ENCODE measurements at places on chromosomes 11 and 22.
A peak's percentile ranks its signal among the peaks of the same experiment; 100 is the strongest.

DNA sequence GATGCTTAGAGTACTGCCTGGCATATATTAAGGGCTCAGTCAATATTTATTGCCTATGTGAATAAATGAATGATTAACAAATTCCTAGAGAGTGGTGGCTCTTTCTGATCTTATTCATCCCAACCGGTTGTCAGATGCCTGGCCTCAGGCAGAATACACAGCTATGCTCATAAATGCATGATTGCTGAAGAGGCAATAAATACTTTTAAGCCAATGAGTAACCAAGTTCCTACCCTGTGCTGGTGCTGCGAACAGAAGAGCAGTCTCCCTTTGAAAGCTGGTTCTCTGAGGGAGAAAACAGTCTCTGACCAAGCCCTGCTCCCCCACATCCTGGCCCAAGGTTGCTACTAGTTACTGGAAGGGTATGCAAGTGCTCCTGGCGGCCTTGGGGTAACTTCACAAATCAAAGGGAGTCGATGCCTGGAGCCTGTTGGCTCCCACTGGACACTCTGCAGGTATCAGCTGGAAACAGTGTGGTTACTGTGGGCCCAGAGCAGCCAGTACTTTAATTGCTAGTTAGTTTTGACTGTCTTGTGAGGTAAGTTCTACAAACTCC is 2.8 kb downstream of the USH1C start:
- DNase-seq = no peak

- no peak for DNase-seq
These were observed 113.1 kb downstream of the ETS1 start for GRCh38 chr11:128474036-128474874.

DNA sequence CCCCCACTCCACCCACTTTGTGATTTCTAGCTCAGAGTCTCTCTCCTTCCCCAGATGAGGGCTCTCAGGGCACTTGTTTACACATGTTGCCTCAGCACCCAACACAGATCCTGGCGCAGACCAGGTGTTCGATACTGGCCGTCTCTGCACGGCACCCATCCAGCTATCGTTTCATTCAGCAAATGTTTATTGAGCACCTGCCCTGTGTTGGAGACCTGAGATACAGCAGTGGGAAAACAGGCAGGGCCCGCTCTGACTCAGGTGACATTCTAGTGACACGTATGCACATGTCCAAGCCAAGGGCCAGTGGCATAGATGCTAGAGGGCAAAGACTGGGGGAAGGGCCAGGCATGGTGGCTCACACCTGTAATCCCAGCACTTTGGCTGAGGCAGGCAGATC is 71.9 kb downstream of the NFAM1 start:
- no peak for DNase-seq

DNA sequence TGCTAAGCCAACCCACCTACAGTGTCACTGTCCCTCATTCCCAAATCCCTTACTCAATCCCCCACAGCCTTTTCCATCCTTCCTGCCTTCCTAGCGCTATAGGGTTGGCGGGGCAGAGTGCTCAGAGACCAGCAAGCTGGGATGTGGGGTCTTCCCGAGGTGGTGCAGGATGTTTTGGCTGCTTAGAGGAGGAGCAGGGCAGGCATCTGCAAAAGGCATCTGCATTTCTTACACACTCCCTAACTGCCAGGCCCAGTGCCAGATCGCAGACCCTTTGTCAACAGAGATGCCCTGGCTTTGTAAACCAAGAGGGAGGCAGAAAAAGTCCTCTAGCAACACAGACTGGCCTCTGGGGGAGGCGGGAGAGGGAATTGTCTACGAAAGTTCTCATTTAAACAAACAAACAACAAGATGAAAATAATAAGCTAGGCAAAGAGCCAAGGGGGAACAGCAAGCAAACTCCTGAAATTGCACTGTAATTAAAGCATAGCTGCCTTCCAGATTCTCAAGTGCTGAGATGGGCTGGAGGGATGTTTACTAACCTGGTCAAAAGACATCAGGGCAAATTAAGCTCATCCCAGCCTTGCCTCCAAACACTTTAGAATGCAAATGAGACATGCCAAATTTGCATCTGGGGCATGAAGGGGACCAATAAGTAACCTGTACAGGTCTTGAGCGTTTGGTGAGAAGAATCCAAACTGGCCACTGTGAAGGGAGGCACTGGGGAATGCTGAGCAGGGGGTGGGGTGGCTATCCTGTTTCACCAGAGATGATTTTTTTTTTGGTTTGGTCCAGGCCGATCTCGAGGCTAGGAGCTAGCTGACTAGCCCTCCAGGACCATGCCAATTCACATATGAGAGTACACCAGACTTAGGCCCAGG is 38.1 kb upstream of the ADA2 start:
- no peak for DNase-seq

DNA sequence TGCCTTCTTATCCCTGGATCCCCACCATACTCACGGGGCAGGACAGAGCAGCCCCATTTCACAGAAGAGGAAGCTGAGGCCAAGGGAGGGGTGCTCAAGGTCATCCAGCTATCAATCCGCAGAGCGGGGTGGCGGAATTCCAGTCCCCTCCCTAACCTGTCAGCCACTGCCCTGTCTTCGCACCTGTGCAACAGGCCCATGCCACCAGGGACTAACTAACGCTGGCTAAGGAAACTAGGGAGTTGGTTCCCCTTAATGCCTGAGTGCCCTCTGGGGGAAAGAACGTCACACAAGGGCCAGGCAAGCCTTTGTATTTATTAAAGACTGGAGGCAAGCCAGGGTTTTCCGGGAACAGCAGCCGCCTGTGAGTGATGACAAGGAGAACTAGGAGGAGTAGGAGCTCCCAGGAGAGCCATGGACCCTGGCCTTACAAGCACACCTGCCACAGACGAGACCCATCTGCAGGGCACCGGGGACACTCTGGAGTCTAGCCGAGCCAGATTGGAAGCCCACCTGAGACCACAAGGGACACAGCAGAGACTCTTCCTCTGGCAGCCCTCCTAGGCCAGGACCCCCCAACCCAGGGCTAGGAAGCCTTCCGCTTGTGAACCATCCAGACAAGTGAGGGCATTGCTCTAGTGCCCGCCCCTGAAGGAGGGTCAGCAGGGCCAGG is 64.4 kb downstream of the MYH9 start:
- no peak for DNase-seq

- DNase-seq = peak; percentile 71
These were observed 4.9 kb upstream of the CELSR1 start for GRCh38 chr22:46542011-46542985.

- DNase-seq = no peak
These were observed 29.7 kb upstream of the PRODH start for GRCh38 chr22:18965526-18966421.

- DNase-seq = peak; percentile 44
These were observed 4.4 kb downstream of the TMEM258 start for GRCh38 chr11:61787928-61788491.

DNA sequence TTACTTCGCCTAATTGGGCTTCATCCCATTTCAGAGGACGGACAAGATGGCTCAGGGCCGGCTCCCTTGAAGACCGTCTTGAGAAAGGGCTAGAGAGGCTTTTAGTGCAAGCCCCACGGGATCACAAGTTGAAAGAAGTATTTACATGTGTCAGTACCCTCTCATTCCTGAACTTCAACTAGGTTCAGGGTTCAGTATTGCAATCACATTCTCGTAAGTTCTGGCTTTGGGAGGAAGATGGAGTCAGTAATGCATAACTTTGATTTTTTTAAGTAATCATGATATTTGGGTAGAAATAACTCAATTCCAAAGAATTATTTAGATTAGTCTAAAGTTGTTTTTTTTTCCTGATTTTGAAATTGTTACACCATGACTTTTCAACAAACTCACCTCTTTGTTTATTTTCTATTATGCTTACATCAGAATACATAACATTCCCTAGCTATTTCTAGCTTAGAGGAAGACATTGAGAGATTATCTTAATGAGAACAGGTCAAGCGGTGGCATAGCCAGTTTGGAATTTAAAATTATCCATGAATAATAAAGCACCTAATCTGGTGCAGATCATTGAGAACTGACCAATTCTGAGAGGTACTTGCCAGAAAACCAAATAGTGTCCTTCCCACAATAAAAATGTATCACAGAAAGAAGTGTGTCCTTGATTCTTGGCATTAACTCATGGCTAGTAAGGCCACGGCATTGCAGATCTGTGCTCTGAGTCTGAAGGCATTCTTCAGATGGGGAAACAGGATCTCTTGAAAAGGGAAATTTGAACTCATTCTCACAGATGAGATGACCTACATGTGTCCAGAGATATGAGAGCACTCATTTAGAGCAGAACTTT is 92.1 kb upstream of the BLID start:
- DNase-seq = no peak

GRCh38 chr11:35968386-35969088 is 24.7 kb downstream of the LDLRAD3 start:
- DNase-seq = no peak

- DNase-seq = peak; percentile 46
These were observed 469 bp upstream of the OSBP2 start for GRCh38 chr22:30694171-30694639.

- peak; percentile 22 for DNase-seq
These were observed 4.0 kb upstream of the L3MBTL2 start for GRCh38 chr22:41201141-41201540.

DNA sequence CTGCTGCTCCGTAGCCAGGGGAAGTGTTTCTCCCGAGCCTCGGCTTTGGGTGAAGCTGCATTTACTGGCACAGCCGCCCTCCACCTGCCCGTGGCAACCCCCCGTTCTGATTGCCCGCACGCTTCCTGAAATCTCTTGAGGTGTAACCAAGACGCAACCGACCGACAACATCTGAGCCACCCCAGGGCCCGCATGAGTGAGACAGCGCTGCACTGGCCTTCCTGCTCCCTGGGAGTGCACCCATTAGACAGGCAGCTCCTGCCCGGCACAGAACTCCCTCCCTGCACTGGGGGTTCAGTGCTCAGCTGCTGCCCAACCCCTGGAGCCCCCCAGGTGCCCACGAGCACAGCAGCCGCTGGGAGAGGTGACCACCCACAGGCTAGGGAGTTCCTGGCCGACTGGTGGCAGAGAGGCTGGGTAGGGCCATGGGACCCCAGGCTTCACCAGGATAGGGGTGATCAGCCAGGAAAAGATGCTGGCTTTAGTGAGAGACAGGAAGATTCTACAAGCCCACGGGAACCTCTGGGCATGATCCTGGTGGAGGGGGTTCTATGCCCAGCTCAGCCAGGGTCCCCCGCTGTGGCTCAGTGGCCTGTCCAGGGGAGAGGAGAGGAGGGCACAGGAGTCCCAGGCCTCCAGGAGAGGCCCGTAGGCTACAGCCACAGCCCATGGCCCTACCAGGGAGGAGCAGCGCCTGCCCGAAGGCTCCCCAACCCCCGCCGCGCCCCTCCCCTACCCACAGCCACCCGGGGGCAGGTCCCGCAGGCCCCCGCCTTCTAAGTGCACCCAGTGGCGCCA is 14.6 kb downstream of the PLXNB2 start:
- DNase-seq = no peak

DNA sequence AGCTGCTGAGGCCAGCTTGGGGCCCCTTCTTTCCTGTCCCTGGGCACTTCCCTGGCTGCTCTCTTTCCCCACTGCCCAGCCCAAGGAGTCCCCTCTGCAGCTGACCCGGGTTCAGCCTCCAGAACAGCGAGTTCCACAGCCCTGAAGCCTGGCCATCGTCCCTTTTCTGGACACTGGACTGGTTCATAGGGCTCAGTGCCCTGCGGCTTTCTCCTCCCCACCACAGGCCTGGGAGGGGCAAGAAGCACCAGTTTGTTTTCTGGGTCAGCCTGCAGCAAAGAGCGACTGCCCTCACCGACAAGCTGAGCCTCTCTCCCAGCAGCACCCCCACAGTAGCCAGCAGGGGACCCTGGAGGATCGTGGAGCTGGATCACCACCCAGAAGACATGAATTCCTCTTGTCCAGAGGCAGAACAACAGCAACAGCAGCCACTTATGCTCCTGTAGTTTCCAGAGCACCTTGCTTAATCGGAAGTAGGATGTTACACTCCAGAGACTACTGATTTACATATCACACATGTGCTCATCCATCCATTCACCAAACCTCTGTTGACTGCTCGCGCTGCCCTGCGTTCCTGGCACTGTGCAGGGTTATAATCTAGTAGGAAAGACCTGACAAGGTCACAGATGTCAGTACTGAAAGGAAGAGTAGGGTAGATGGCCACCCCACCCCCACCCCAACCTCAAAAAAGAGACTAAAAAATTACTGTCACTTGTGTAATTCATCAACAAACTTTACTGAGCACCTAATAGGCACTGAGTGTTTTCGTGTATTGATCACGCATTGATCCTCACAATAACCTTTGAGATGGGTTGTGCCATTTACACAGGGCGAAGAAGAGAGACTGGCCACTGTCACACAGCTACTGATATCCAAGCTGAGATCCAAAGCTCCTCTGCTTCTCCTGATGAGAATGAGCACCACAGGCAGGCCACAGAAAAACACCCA is 13.0 kb upstream of the CXCR5 start:
- DNase-seq = peak; percentile 67

DNA sequence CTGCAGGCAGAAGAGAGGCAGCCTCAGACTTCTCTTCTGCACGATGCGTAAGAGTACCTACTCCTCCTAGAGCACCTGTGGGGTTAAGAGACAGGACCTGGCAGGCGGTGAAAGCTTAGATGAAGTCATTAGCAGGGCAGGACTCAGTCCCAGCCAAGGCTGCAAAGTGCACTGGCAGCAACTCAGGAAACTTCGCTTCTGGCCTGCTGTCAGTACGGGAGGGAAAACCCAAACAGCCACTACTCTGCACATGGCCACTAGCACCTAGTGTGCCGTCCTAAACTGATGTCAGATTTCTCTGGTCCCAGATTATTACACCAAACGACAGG is 8.8 kb upstream of the KLHL35 start:
- DNase-seq = no peak

DNA sequence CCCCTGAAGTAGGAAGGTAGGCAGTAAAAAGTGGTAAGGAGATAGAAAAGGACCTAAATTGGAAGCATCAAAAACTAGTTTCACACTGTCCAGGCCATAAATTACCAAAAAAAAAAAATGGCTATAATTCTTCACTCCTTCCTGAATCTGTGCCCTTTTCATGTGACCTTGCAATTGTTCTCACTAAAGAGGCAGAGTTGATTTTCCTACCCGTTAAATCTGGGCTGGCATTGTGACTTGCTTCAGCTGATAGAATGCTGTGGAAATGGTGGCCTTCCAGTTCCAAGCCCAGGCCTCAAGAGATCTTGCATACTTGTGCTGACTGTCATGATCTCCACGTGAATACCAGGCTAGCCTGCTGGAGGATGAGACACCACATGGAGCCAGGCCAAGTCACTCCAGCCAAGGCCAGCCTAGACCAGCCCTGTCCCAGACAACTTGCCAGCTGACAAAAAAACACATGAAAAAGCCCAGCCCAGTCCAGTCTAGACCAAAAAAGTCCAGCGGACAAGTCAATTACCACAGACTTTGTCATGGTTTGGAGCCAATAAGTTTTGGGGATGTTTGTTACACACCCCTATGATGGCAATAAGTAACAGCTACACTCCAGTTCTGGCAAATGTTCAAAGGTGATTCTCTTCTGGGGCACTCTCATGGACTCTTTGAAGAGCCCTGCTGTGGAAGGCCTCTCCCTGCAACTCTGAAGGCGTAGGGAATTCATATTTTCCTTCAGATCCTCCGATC is 51.4 kb upstream of the NUP50 start:
- DNase-seq = no peak

- DNase-seq = peak; percentile 30
These were observed 20.9 kb upstream of the UPB1 start for GRCh38 chr22:24474221-24474620.

- peak; percentile 27 for DNase-seq
These were observed 63.9 kb downstream of the MYO7A start for GRCh38 chr11:77191823-77192495.
